Fibroblast of skin of left biceps (primary cell): ENCODE measurements at places on chromosomes 2 and 18.

- DNase-seq = no peak
Measured at GRCh38 chr18:78151948-78152725, 827.5 kb upstream of the SALL3 start.

- no peak for DNase-seq
Measured at GRCh38 chr2:74947703-74948102, 10.7 kb upstream of the POLE4 start.

DNA sequence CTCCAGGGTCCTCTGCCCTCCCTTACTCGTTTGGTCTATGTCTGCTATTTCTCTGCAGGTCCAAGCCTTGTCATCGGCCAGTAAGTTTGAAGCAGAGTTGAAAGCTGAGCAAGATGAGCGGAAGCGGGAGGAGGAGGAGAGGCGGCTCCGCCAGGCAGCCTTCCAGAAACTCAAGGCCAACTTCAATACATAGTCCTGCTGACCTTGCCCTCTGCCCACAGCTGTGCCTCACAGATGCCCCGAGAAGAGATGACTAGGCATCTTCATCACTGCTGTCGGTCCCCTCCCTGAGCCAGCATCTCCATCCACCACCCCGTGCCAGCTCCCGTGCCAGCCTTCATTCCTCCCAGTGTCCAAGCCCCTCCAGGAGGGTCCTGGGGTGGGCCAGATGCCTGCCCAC lies 15.6 kb upstream of the GIGYF2 start:
- DNase-seq = no peak

GRCh38 chr2:86650188-86650587 lies 26.5 kb upstream of the RNF103 start:
- no peak for DNase-seq

- DNase-seq = no peak
Measured at GRCh38 chr18:48007955-48008701, 77.7 kb upstream of the SMAD2 start.

- DNase-seq = no peak
Measured at GRCh38 chr18:46793565-46793964, 36.7 kb upstream of the ST8SIA5 start.

DNA sequence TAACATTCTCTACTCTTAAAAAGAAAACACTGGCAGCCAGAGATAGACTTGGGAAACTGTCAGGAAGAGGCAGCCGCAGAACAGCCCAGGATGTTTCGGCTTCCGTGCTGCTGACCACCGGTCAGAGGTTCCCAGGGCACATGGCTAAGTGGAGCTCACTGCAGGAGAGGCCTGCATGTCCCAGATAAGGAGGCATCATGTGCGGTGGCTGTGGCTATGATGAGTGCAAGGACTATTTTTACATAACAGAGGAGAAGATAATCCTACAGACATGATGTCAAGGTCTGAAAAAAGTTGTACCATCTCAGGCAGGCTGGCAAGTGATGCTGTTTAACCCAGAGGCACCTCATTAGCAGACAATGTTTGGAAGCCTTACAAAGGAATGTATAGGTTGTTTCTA lies 252.3 kb downstream of the CYRIA start:
- DNase-seq = no peak

GRCh38 chr2:40129725-40130124 lies 322.2 kb downstream of the SLC8A1 start:
- DNase-seq = no peak

DNA sequence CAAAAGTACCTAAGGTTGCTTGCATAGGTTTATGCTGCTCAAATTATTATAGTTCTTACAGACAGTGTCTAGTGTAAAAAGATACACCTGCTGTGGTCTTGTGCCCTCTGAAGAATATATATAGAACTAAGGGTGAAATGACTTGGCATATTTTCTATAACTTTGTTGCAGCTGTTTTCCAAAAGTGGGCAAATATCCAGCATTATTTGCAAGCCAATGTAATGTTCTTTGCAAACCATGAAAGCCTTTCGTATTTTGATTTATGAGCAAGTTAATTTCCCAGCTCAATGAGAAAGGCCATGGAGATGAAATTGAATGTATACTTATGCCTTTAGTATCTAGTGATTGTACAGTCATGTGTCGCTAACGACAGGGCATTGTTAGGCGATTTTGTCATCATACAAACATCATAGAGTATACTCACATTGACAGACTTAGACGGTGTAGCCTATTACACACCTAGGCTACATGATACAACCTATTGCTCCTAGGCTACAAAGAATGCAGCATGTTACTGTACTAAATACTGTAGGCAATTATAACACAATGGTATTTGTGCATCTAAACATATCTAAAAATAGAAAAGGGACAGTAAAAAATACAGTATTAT lies 116.3 kb downstream of the PLCL1 start:
- no peak for DNase-seq

- DNase-seq = no peak
Measured at GRCh38 chr2:173962031-173962430, 3.1 kb downstream of the SP3 start.

- no peak for DNase-seq
Measured at GRCh38 chr2:7281231-7282201, 364.3 kb downstream of the RNF144A start.

- no peak for DNase-seq
Measured at GRCh38 chr2:154681741-154682140, 16.8 kb upstream of the KCNJ3 start.

DNA sequence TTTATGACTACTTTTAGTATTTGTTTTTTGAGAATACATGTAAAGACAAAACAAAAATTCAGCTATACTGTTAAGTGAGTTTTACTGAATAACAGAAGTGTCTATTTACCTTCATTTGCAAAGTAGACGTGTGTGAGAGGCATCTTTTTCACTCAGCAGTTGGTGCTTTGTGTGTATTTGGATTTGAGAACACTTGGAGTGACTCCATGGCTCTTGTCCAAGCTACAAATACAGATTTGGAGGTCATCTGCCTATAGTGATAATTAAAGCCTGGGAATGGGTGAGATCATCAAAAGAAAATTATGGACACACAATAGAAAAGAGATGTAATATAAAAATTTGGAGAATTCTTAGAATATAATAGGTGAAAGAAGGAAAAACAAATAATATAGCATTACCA lies 6.2 kb downstream of the NAB1 start:
- no peak for DNase-seq

- DNase-seq = no peak
Measured at GRCh38 chr18:40529478-40529877, 1425.6 kb upstream of the PIK3C3 start.

GRCh38 chr2:17171446-17172049 lies 346.7 kb downstream of the RAD51AP2 start:
- DNase-seq = no peak

DNA sequence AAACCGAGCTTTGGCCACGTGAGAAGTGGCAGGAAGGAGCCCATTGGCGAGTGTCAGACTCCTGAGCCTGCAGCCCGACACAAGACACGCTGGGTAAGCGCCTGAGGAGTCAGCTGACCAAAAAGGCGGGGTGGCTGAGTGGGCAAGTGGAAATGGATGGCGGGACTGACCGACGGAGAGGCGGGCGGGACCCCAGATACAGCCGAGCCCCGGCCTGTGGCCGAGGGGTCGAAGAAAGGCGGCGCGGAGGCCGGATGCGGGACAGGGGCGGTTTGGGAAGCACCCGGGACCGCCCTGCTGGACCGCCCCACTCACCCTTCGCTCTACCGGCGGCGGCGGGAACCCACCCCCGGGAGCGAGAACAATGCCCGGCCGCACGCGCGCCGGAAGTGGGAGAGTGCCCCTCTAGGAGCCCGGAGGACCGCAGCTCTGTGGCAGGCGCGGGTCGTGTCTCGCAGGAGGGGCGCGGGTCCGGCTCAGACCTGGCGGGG lies 22.8 kb downstream of the ZSCAN30 start:
- DNase-seq = peak; percentile 21

- DNase-seq = no peak
Measured at GRCh38 chr2:74812787-74813590, 20.9 kb upstream of the HK2 start.

- no peak for DNase-seq
Measured at GRCh38 chr2:234292205-234292961, 204.5 kb downstream of the ARL4C start.

DNA sequence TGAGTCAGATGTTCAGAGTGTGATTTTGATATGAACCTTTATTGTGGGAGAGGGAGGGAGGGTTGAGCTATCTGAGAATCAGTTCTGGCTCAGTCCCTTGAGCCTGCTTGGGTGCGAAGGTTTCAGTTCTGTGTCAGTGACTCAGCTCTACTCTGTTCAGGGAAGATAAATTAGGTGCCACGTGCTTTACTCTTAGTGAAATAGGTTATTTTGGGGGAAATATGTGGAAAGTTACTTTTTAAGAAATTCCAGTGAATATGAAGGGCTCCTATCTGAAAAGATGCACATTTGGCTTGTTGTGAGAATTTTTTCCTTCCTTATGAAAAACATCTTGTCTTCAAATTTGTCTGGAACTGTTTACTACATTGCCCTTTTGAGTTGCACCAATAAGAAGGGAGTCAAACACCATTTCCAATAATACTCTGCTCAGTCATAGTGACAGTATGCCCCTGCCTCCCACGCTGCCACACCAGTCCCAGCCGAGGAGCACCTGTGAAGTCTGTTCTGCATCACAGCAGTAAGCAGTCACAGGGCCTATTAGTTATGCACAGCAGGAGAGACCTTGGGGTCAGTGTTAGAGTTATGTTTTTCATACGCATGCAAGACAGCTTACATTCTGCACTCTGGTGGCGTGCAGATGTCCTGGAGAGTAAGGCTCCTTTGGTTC lies 32.8 kb upstream of the DNAH7 start:
- no peak for DNase-seq

GRCh38 chr2:207163053-207163755 lies 2.5 kb downstream of the KLF7 start:
- peak; percentile 74 for DNase-seq

GRCh38 chr2:175008801-175009495 lies 3.8 kb upstream of the CHN1 start:
- DNase-seq = no peak

GRCh38 chr2:20093263-20094141 lies 42.1 kb upstream of the LAPTM4A start:
- peak; percentile 47 for DNase-seq

DNA sequence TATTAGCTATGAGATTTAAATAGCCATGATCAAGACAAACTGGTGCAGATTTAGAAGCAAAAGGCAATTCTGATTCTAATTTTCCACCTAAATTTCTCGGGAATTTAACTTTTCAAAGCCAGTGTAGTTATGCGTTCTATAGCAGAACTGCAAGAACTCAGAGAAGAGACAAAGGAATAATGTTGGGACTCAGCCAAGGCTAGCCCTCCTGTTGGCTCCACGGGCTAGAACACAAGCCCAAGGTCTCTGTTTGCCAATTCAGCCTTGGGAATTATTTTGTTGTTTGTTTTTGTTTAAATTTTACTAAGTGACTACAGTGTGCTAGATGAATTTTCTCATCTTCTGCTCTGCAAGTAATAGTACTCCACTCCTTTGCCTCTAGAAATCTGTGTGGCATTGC lies 121.2 kb downstream of the CACNB4 start:
- no peak for DNase-seq

DNA sequence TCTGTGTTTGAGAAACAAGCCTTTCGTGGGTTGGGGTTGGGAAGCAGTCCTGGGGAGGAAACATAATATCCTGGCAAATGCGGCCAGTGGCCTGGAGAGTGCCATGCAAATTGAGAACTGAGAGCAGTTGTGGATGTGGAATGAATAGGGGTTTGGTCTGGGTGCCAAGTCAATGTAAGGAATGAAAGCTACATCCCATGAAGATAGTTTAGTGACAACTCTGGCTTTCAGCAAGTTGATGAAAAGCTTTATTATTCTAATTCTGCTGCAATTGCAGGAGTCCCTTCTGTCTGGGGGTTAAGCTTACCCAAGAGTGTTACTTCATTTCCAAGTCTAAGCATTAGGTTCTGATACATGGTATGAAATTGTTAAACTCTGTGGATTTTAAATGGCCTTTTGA lies 771.6 kb downstream of the DPP10 start:
- no peak for DNase-seq

GRCh38 chr2:9074930-9075329 lies 71.4 kb upstream of the MBOAT2 start:
- no peak for DNase-seq

- no peak for DNase-seq
Measured at GRCh38 chr2:216428618-216429350, 16.5 kb downstream of the SMARCAL1 start.

- no peak for DNase-seq
Measured at GRCh38 chr2:195604706-195605105, 52.3 kb upstream of the SLC39A10 start.

- no peak for DNase-seq
Measured at GRCh38 chr2:26986576-26986975, 16.1 kb downstream of the MAPRE3 start.

DNA sequence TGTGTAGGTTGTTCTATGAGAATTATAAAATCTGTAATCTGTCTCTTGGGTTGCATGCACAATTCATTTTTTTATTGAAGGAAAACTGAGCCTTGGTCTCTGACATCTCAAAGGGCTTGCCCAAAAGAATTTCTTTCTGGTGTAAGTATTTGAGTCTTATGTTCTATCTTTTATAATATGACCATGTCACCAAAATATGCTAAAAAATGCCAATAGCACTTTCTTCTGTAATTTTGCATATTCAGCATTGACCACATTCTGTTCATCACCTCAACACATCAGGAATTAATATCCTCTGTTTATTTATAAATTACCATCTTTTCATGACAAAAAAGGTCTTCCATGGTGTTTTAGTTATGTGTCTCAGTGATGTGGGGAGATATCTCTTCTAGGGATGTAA lies 268.7 kb upstream of the TCF4 start:
- no peak for DNase-seq

DNA sequence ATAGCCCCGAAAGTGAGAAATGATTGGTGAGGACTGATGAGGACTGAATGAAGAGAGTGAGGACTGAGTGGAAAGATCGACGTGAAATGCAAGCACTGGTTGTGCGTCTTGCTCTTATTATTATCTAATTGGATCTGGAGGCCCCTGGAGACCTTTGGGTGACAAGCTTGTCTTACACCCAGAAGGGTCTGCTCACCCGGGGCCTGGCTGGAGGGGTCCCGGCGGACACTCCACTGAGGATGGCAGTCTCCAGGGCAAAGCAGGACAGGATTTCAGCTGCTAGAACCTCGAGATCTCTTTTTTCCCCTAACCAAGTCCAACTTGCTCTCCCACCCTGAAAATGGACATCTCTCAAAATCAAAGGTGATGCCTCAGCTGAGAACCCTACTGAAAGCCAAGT lies 160.2 kb downstream of the MYT1L start:
- DNase-seq = no peak

- no peak for DNase-seq
Measured at GRCh38 chr18:63106727-63107126, 212.8 kb downstream of the BCL2 start.

GRCh38 chr2:133862400-133862977 lies 294.2 kb upstream of the NCKAP5 start:
- no peak for DNase-seq

DNA sequence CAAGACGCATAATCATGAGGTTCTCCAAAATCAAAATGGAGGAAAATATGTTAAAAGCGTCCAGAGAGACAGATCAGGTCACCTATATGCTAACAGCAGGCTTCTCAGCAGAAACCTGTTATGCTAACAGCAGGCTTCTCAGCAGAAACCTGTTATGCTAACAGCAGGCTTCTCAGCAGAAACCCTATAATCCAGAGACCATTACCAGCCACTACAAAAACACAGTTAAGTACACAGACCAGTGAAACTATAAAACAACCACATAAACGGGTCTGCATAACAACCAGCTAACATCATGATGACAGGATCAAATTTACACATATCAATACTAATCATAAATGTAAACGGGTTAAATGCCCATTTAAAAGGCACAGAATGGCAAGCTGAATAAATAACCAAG lies 1548.4 kb upstream of the TMEFF2 start:
- DNase-seq = no peak
